Astrocyte (in vitro differentiated cells and primary cell): ENCODE measurements at places on chromosomes 16 and 17. TPM values are rescaled to one million over a fixed set of nuclear protein-coding genes. Genes with fewer than 3 reads are reported as not detected.

The RAD51C gene
- total RNA-seq, result 9.1 and 9.4 TPM in 2 replicates

The RFWD3 gene
- total RNA-seq, result 32.2 and 34.3 TPM in 2 replicates

The FOXC2 gene
- 15.8 and 15.9 TPM in 2 replicates for total RNA-seq

The OR1A1 gene
- total RNA-seq, result not detected in 2 replicates

- H3K36me3 ChIP-seq, result no peaks in the 10 kb centered on the region
- H3K27ac ChIP-seq, result no peak overlapping the region
- H3K27me3 ChIP-seq, result peaks cover 16% of the 10 kb centered on the region
These were observed 4.9 kb downstream of the SDK2 start for GRCh38 chr17:73639322-73639721.

DNA sequence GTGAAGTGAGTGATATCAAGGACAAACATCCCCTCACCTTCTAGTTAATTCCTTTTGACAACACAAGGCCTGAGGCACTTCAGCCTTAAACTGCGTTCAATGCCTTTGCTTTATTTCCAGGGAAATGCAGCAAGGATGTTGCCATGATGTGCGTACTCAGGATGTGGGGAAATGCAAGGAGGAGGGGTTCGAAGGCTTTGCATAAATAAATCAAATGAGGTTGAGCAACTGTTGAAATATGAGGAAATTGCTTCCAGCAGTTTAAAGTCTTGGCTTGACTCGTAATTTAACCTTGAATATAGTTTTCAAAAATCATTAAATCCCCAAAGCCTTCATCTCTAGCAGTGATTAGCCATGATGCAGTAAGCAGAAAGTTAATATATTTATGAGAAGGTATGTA is 81.8 kb upstream of the CCL2 start:
- no peak overlapping the region for H3K27ac ChIP-seq
- no peak overlapping the region for H3K4me3 ChIP-seq
- no peaks in the 10 kb centered on the region for H3K27me3 ChIP-seq
- peaks cover 9% of the 10 kb centered on the region for H3K4me1 ChIP-seq
- H3K36me3 ChIP-seq, result no peaks in the 10 kb centered on the region

GRCh38 chr17:68768804-68769203 is 167.6 kb upstream of the FAM20A start:
- no peaks in the 10 kb centered on the region for H3K27me3 ChIP-seq
- no peaks in the 10 kb centered on the region for H3K36me3 ChIP-seq
- no peak overlapping the region for H3K27ac ChIP-seq

GRCh38 chr16:7887316-7887715 is 554.7 kb downstream of the RBFOX1 start:
- no peak overlapping the region for H3K4me3 ChIP-seq
- DNase-seq, result no peak
- H3K4me1 ChIP-seq, result no peaks in the 10 kb centered on the region
- no peaks in the 10 kb centered on the region for H3K27me3 ChIP-seq
- no peaks in the 10 kb centered on the region for H3K36me3 ChIP-seq

DNA sequence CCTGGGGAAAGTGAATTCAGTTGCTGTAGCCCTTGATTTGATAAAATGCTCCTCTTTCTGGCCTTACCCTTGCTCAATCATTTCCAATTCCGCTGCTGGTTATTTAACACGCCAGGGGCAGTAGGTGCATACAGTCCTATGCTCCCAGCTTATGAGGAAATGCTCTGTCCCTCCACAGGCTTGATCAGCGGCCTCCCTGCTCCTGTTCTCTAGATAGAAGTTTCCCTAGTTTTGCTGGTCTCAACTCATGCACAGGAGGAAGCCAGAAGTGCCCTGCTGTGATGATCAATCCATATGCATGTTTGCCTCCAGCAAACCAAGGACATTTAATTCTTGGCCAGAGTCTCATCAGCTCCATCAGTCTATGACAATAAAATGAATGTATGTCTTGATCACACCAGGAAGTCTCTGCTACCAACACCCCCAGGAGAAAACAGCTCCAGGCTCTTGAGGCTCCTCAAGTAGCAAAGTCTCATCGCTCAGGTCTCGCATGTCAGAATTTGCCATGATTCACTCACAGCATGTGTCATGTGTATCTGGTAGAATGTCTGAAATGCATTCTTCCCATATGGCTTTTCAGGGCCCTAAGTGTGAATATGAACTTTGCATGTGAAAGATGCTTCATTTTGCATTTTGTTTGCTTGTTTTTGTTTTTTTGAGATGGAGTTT is 208.9 kb downstream of the CDH13 start:
- H3K27me3 ChIP-seq, result no peaks in the 10 kb centered on the region
- DNase-seq, result no peak
- peaks cover 16% of the 10 kb centered on the region for H3K4me1 ChIP-seq

DNA sequence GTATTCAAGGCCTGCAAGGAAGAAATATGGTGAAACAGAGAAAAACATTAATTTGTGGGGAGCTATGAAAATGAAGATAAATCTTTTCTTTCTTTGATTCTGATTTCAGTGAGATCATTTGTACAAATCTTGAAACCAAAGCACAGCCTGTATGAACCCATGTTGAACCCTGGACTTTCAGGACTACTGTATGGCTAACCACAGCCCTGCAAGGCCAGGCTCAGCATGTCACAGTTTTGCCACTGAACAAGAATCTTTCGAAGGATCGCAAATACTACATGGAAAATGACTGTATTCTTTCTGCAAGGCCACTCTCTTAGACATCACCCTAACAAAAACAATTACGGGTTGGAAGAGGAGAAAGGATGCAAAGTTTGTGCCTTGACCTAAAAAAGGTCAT is 161.7 kb upstream of the MAF start:
- no peaks in the 10 kb centered on the region for H3K27me3 ChIP-seq
- no peak for DNase-seq
- H3K4me1 ChIP-seq, result no peaks in the 10 kb centered on the region
- H3K4me3 ChIP-seq, result no peak overlapping the region
- no peaks in the 10 kb centered on the region for H3K36me3 ChIP-seq

GRCh38 chr17:57422574-57423164 is 166.3 kb downstream of the MSI2 start:
- no peak overlapping the region for H3K4me3 ChIP-seq
- peak; percentile 70 for DNase-seq
- H3K27me3 ChIP-seq, result no peaks in the 10 kb centered on the region
- no peak overlapping the region for H3K27ac ChIP-seq
- H3K36me3 ChIP-seq, result no peaks in the 10 kb centered on the region

DNA sequence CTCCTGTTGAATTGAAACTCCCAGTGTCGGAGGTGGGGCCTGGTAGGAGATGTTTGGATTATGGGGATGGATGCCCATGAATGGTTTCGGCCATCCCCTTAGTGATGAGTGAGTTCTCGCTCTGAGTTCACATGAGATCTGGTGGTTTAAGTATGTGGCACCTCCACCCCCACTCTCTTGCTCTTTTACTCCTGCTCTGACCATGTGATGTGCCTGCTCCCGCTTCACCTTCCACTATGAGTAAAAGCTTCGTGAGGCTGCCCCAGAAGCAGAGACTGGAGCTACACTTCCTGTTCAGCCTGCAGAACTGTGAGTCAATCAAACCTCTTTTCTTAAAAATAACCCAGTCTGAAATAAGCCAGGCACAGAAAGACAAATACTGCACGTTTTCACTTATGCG is 512.4 kb downstream of the HS3ST4 start:
- H3K27ac ChIP-seq, result no peak overlapping the region
- H3K4me1 ChIP-seq, result no peaks in the 10 kb centered on the region
- no peak for DNase-seq
- no peaks in the 10 kb centered on the region for H3K27me3 ChIP-seq
- no peak overlapping the region for H3K4me3 ChIP-seq
